ENCODE measurements at places on chromosomes 13 and 19.

- no peak for DNase-seq
Observed at GRCh38 chr13:25770601-25771000, 281.2 kb downstream of the SHISA2 start.

DNA sequence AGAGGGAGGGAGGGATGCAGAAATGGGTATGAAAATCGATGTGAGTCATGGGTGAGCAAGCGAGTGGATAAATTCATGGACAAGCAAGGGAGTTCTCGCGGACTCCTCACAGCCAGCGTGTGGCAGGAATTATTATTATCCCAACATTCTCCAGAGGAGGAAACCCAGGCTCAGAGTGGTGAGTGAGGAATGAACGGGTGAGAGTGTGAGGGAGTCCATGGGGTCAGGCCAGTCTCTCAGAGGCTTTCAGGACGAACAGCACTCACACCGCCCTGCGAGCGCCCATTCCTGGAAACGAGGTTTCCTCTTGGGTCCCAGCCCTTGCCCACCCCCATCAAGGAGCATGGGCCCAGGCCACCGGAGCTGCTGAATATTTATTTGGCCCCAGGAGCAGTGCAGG lies 6.3 kb upstream of the DNAAF3 start:
- no peak for DNase-seq

GRCh38 chr13:112963641-112964040 lies 5.4 kb upstream of the MCF2L start:
- no peak for DNase-seq

GRCh38 chr13:51221674-51222036 lies 543 bp upstream of the FAM124A start:
- DNase-seq: no peak

DNA sequence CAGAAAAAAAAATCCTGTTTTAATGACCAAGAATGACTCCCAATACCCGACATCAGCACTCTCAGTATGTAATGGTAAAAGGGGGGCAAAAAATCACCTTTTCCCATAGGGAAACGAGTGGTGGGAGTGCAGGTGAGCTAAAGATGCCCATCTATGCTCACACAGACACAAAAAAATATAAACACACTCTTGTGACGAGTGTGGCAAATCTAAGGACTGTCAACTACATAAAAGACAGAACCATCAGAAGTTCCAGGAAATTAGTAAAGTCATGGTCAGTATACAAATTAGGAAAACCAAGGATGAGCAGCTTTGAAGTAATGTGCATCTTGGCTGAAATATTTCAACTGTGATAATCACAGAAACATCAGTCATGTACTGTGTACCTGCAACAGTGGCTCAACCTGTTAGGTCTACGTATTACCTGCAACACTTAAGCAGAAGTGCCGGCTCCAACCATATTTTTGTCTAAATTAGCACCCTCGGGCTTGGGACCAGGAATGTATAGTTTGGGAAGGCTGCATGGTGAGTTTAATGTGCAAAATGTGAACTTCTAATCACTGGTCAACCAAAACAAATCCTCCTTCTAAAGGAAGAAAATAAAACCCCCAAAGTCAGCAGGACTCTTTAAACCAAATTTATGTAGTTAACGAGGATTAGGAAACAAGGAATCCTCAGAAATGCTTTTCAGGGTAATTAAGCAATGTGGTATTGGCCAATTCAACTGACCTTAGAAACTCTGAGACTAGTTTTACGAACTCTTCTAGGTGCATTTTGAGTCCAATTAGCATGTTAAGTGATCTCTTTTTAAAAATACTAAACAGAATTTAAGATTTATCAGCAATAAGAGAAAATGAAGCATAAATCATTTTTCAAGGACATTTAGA lies 24.3 kb downstream of the ANKRD10 start:
- no peak for DNase-seq

GRCh38 chr19:16073481-16073880 lies 2.8 kb upstream of the TPM4 start:
- no peak for DNase-seq

DNA sequence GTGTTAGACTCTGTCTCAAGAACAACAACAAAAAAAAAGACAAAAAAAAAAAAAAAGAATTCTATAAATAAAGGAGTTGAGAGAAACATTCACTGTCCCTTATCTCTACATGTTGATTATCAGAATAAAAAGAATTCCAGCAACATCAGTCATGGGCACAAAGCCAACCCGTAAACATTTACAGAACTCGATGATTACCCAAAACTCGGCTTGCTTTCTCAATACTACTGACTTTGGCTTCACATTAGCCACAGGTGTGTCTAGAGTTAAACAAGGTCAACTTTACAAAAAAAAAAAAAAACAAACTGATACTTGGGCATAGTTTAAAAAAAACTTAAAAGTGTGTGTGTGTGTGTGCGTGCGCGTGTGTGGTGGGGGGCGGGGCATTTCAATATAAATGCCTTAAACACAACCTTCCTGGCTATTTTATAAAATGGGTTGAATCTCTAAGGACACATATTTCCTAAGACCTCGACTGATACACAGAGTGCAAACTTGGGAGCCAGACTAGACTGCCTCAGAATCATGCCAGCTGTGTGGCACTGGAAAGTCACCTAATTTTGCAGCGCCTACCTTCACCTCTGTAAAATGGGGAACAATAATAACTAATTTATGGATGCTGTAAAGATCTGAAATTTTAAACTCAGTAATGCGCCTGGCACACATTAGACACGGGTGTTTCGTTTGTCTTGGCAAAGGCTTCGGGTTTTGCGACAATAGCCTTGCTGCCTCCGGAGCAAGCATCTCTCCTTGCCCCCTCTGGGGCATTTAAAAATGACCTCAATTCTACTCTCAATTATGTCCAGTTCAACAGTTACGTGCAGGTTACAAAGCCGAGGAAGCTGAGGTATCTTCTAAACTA lies 922 bp downstream of the EBPL start:
- DNase-seq: no peak

DNA sequence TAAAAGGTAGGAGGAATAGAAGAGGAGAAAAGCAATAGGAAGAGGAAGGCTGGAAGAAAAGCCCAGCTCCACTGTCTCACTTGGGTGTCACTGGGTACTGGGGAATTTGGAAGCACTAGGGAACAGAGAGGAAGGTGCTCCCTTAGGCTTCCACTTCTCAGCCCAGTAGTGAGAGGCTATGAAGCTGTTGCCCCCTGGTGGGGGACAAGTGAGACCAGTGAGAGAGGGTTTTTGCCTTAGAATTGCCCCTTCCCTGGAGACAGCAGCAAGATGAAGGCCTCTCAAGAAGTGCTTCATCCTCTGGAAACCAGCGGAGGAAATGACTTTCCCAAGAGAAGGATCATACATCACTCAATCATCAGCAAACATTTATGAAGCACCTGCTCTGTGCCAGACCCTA lies 4.7 kb upstream of the ZNF606 start:
- no peak for DNase-seq

Data from T-helper 9 cell (primary cell).